ENCODE measurements at places on chromosomes 12 and 14.

DNA sequence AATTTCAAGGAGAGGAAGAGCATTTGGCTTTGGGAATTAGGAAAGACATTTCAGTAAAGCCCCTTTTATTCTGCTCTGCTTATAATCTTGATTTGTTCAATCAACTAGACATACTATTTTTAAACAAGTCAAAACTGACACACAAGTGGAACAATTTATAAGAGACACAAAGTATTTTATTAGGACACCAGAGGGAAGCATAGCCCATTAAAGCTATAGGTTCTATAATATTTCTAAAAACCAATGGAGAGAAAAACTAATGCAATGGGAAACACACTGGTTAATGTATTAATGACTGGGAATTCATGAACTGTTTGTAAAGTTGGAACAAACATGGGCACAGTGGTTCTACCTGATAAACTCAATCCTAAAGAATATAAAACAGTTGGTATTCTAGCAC, 15.3 kb upstream of the CERS5 start:
- DNase-seq, result no peak

GRCh38 chr14:51059032-51059431, 35.9 kb downstream of the TRIM9 start:
- DNase-seq, result no peak

DNA sequence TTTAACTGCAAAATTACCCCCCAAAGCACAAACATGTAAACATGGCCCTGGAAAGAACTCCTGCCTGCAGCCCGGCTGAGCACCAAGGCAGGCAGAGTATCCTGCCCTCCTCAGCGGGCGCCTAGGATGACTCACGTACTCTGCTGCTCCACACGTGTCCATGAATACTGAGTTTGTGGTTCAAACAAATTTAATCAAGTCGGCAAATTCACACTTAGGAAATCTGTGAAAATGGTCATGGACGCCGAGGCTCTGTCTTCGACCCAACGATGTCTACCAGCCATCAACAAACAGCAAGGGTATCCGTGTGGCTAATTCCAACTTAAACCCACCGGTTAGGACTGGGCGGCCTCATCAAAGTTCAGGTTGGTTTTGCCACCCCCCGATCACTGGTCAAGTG, 25.5 kb downstream of the GOLGA3 start:
- no peak for DNase-seq

GRCh38 chr12:93918262-93918661, 230.1 kb upstream of the PLXNC1 start:
- DNase-seq, result no peak

DNA sequence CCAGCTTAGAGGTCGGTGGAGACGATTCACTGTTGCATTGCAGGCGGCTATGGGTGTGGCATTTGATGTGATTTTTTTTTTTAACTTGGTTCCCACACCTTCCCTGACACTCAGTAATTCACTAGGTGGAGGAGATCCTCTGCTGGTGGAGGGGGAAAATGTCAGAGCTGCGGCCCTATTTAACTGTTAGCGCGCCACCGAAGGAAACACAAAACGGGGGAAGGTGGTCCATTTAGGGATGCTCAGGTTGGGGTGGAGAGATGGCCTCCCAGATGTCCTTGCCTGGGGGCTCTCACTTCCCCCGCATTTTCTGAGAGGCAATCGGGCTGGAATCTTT, 4.3 kb upstream of the HOXC12 start:
- DNase-seq, result no peak

DNA sequence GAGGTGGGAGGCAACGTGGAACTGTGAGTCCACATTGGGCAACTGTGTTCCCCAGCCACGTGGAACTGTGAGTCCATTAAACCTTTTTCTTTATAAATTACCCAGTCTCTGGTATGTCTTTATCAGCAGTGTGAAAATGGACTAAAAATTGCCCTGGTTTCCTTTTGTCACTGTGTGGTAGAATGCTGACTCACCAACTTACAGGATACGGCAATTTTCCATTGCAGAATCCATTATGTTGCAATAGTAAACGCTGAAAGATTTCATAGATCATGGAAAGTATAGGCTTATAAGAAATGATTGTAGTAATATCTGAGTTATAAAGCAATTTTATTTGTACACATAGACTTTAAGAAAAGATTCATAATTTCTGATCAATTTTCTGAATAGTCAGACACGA, 93.0 kb downstream of the GTF2A1 start:
- DNase-seq, result no peak

- no peak for DNase-seq
Measured at GRCh38 chr12:70459786-70460185, 93.7 kb downstream of the KCNMB4 start.

- DNase-seq, result no peak
Measured at GRCh38 chr12:17593715-17594406, 496.1 kb downstream of the RERGL start.

DNA sequence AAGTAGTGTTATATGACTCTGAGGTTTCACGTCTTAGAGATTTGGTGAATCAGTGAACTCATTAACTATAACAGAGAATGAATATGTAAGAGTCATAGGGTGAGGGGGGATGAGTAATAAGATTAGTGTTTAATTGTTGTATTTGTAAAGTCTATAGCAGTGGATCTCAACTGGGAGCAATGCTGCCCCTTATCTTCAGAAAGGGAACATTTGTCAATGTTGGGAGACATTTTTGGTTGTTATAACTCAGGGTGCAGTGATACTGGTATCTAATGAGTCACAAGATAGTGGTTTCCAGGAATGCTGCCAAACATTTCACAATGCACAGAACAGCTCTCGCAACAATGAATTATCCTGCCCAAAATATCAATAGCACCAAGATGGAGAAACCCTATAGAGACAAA, 1193.7 kb downstream of the GALC start:
- no peak for DNase-seq

DNA sequence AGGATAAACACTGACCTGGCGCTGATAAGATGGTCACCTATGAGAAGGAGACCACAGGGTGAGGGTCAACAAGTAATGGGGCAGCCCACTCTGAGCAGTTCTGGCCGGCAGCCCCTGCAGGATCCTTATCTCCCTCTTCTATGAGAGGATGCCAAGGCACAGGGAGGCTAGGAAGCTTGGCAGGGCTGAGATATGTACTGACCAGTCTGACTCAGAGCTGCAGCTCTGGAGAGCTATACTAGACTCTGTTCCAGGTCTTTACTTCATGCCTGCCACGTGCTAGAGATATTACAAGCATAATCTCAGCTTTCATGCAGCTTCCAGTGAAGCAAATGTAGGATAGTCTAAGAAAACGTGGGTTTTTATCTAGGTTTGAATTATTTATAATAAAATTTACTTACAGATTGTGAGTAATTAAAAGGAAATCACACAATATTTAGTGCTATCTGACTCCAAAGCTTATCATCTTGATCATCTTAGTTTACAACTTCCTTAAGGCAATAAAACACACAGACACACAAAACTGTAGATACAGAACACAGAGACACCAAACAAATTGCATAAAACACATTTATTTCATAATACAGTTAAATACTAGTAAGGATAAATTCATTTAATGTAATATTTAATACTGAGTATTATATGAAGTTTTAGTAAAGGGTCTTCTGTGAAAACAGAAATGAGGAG, 32.3 kb downstream of the GIT2 start:
- DNase-seq, result no peak

DNA sequence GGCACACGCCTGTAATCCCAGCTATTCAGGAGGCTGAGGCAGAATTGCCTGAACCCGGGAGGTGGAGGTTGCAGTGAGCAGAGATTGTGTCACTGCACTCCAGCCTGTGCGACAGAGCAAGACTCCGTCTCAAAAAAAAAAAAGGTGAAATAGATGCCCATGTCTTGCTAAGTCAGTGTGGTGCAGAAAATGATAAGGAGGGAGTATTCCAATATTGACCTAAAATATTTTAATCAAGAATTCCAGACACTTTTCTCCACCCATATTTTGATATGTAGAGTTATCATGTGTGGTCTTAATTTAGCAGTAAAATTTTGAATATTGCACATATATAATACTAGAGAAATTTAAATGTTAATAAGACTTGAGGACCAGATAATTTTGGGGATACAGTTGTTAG, 57.7 kb downstream of the WNK1 start:
- DNase-seq, result no peak

GRCh38 chr12:11563785-11564739, 85.4 kb upstream of the ETV6 start:
- no peak for DNase-seq

GRCh38 chr12:26068503-26068902, 56.3 kb downstream of the BHLHE41 start:
- no peak for DNase-seq

- DNase-seq, result no peak
Measured at GRCh38 chr12:107684990-107685359, 624 bp upstream of the PWP1 start.

DNA sequence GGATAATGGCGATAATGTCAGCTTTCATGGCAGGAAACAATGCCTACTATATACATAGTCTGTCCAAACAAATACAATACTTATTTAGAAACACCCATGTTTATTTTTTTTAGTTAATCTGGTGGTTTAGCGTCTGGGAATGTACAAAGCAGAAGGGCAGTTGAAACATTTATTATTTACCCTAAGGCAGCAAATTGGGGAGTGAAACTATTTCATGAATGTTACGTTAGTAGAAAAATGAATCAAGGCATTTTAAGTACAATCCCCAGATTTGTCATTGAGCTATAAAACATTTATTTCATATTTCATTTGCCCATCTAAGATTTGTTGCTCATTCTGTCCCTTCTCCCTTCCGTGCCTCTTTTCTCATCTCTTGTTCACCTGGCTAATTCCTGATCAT, 87.1 kb upstream of the ATF1 start:
- DNase-seq, result no peak

DNA sequence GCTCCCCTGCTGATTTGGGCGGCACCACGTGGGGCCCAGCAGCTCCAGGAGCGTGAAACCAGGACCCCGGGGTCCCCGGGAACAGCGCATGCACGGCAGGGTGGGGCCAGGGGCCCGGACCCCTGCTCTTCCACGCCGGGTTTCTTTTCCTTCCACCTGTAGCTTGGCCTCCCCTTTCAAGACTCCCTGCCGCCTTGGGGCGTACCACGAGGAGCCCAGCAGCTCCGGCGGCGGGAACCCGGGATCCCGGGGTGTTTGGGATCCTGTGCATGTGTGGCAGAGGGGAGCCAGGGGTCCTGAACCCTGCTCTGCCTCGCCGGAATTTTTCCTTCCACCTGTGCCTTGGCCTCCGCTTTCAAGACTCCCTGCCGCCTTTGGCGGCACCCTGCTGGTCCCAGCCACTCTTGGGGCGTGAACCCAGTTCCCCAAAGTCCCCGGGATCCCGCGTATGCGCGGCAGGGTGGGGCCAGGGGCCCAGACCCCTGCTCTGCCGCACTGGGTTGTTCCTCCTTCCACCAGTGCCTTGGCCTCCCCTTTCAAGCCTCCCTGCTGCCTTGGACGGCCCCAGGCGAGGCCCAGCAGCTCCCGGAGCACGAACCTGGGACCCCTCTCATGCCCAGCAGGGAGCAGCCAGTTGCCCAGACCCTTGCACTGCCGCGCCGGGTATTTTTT, 322.7 kb downstream of the ALG10 start:
- DNase-seq, result no peak

DNA sequence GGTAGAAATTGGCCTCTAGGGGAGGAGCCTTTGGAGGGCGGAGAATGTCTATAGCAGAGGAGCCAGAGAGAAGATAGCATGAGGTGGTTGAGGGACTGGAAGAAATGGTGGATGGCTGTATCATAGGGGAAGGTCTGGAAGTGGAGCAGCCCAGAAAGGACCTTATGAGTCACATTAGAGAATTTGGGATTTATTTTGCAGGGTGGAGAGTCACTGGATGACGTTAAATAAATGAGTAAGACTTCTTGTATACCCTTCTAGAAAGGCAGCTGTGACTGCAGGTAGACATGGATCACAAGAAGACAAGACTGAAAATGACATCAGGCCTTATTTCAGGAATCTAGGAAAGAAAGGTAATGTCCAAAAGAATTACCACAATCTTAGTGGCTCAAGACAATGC, 208.2 kb upstream of the TMTC1 start:
- DNase-seq, result no peak

DNA sequence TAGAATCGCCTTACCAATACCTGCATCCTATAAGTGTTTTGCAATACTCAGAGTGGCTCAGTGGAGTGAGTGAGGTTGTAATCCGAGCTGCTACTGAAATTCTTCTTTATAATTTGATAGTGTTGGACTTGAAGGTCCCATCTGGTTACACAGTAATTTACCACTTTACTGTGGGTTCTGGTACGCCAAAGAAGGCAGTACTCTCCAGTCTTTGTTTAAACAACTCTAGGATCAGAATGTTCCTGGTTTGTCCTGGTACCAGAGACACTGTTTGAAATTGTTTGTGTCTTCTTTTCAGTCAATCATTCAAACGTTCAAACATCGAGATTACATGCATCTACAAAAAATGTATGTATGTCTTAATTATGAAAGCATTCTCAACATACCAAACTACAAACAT, 51.3 kb upstream of the AMN1 start:
- DNase-seq, result no peak

DNA sequence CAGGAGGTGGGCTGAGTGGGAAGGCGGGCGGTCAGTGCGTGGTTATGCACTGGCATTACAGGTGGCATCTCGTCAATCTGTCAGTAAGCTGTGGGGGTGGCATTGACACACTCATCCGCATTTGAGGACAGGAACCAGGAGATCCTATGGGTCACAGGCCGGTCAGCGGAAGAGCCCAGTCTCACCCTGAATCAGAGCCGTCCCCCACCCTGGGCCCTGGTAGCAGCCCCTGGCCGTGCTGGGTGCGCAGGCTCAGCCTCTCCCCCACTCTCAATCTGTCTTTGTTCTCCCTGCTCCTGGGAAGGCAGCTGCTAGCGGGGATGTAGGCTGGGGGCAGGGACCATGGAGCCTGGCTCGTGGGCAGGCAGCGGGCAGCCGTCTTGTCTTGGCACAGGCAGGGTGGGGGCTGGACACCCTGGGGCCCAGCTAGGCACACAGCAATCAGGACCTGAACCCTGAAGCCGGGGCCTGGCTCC, 5.1 kb downstream of the INF2 start:
- no peak for DNase-seq

DNA sequence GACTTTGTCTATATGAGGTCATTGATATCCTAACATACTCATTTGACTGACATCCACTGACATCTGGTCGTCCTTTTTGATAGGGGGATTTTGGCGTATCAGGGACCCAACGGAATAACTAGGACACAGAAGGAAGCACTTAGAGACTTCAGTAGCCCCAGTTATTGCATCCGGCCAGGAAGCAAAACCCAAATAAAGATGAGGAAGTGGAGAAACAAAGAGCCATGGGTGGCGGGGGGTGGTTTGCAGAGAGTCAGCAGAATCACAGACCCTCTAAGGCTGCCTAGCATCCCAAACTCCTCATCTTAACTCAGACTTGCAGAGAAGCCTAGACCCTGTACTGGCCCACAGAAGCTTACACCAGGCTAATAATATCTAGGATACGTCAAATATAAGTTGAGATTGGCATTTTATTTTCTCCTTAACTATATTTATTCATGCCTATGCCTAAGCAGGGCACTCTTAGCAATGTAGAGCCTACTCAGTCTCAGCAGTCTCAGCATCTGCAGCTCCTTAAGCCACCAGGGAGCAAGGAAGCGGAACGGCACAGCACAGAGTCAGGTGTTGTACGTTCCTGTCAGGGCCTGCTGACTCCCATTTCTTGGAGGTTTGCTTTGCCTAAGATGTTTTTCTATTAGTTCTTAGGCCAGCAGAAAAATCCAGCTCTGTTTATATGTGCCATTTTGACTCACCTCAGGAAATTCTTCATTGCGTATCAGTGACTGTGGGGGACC, 45.1 kb downstream of the KCNA1 start:
- no peak for DNase-seq

All from sigmoid colon (tissue), 7 donors.